Activated CD4-positive, alpha-beta T cell treated with anti-CD3 and anti-CD28 coated beads, Interleukin-2, amount 10 ng/mL, durations not matched to agents 7 days and 5 days (primary cell): ENCODE measurements at places on chromosomes 2 and 18.

GRCh38 chr2:200003444-200003843 is 48.1 kb downstream of the MAIP1 start:
- no peak for DNase-seq

- DNase-seq, result no peak
Measured at GRCh38 chr2:200463452-200463851, 46.4 kb downstream of the KCTD18 start.

DNA sequence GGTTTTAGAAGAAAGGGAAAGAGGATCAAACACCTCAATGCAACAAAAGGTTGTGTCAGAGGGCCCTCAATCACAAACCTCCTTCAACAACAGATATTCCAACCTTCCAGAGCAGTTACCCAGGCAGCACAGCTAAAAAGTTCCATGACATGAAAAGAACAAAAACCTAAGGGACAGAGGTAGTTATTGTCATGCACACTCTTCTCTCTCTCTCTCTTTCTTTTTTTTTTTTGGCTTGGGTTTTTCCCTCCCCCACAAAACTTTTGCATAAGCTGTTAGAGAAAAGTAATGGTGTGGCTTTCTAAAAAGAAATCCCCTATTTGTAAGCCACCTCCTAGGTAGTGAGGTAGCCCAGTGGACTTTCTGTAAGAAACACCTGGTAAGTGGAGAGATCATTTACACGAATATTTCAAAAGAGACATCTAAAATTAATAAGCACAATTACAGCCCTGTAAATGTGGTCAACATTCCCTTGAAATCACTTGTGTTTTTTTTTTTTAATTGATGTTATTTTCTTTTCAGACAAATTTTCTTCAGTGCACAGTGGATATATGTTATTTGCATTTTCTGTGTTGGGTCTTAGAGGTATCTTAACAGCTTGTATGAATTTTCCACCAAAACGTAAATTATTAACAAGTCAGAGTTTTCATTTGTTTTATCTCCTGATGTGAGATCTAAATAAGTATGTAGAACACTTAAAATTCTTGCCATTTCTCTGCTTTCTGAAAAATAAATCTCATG is 48.4 kb downstream of the ZEB2 start:
- DNase-seq, result no peak

GRCh38 chr2:197804758-197805714 is 643 bp downstream of the PLCL1 start:
- DNase-seq, result peak; percentile 39

DNA sequence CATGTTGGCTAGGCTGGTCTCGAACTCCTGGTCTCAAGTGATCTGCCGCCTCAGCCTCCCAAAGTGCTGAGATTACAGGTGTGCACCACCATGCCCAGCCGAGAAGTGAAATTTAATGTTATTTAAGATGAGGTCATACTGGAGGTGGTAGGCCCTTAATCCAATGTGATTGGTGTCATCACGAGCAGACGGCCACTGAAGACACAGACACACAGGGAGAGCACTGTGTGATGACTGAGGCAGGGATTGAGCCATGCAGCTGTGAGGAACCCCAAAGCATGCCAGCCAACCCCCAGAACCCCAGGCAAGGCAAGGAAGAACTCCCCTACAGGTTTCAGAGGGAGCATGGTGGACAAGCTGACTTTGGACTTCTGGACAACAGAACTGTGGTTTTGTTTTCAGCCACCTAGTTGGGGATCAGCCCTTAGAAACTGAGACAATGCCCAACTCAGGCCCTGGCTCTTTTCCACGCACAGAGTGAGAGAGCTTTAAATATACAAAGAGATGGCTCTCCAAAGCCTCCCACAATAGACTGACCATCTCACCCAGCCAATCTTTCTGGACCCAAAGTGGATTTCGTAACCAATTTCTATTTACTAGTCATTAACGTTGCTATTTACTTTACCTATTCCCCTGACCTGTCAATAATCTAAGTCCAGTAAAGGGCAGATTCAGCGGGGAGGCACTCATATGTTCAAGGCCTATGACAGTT is 34.2 kb downstream of the TBC1D8 start:
- DNase-seq, result no peak

GRCh38 chr18:74540652-74541421 is 6.5 kb downstream of the CNDP1 start:
- no peak for DNase-seq

- no peak for DNase-seq
Measured at GRCh38 chr18:5756823-5757222, 138.5 kb downstream of the TMEM200C start.

DNA sequence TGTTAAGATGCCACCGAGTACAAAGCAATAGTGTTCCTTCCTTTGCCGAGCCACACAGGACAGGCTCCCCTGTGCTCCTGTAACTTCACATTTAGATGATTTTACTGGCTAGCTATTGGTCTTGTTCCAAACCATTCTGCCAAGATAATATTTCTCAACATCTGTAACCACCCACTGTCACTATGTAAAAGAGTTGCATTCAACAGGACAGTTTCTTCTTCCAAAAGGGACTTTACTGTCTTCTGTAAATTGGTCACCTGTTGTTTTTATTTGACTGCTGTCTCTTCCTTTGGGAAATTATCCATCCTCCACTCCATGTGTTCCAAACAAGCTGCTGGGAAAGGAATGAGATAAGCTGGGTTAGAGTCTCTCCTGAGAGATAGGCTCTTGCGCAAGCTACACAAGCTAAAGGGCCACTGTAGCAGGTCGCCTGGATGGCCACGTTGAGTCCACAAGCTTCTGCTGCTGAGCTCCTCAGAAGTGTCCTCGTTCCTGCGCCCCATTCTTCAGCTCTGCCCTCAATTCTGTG is 14.4 kb upstream of the BZW1 start:
- DNase-seq, result no peak

GRCh38 chr2:237041231-237041630 is 44.5 kb upstream of the COPS8 start:
- no peak for DNase-seq

GRCh38 chr2:10249798-10250197 is 52.9 kb upstream of the HPCAL1 start:
- DNase-seq, result no peak

GRCh38 chr18:26215247-26215970 is 10.8 kb upstream of the TAF4B start:
- peak; percentile 73 for DNase-seq

DNA sequence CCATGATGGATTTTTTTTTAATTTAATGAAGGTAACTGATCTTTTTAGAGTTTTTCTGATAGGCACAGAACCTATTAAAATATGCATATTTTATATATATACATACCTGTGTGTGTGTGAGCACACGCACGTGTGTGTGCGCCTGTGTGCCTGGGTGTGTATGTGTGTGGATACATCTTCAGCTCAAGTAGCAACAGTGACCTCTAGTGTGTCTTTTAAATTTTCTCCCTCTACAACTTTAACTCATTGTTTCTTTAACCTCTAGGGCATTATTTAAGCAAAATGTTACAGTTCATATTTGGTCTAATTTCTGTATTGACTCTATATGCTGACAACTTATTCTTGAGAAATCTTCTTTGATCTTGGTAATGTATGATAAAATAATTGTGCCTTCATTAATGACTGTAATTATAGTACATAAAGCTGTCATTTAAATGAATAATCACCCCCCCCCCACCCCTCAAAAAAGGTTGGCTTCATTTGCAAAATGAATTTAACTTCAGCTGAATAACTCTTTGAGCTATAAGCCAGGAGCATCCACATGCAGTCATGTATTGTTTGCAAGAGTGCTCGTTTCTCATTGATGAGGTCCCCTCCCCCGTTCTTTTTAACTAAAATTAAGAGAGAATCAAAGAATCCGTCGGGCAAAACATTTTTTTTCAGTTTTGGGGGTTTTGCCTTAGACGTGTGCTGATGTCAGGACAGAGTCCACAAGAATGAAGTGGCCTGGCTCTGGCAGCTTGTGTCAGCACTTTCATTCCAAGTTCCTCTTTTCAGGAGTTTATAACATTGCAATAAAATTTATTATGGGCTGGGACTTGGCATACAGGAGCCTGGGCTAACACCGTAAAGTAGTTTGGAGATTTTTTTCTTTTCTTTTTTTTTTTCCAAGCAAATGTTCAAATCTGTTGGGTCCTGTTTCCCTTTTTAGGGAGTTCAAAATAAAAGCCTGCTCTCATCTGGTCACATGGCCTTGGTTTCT is 80.0 kb downstream of the ETAA1 start:
- no peak for DNase-seq

GRCh38 chr2:167749016-167749415 is 498.4 kb downstream of the STK39 start:
- DNase-seq, result no peak

DNA sequence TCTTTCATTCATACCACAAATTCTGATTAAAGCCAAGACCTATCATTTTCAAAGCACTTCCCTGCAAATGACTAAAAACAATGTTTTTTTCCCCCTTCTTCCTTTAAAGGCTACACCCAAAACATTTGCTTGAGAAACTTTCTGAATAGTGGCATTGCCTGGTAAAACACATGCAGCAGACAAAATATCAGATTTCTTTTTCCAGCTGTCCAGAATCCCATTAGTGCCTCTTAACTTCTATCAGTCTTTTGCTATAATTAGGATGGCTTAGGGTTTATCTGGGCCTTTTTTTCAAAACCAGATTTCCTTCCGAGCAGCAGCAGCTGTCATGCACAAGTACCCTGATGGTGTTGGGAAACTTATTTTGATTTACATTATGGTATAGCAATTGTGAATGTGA is 50.6 kb downstream of the ALPK2 start:
- no peak for DNase-seq
